ENCODE measurements at places on chromosomes 2 and 18.
A peak's percentile ranks its signal among the peaks of the same experiment; 100 is the strongest.

DNA sequence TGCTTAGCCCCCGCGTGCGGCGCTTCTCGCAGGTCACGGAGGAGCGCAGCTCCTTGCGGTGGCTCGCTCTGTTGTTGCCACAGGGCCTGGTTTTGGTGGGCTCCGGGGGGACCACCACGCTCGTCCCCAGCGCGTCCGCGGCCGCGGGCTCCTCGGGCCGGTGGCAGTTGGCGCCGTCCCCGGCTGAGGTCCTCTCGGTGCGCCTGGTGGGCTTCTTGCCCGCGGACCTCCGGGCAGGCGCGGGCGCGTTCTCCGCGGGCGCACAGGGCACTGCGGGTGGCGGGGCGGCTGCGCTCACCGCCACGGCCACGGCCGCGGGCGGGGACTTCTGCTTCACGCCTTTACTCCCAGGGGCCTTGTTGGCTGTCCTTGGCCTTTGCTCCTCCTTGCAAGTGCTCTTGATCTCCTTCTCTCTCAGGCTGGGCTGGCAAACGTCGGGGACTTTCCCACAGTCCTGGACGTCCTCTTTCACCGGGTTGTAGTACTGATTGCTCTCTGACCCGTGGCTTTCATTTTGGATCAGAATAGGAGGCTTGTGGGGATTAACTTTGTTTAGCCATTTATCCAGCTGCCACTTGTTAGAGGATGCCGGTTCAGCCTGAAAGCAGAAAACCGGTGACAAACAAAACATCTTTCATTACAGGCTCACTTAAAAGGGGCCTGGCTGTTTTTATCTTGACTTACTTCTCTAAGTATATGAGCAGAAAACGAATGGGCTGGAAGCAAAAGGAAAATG lies 104.0 kb upstream of the REV1 start:
- DNase-seq: no peak

- no peak for DNase-seq
These were observed 47.7 kb downstream of the OSBPL6 start for GRCh38 chr2:178241844-178242551.

DNA sequence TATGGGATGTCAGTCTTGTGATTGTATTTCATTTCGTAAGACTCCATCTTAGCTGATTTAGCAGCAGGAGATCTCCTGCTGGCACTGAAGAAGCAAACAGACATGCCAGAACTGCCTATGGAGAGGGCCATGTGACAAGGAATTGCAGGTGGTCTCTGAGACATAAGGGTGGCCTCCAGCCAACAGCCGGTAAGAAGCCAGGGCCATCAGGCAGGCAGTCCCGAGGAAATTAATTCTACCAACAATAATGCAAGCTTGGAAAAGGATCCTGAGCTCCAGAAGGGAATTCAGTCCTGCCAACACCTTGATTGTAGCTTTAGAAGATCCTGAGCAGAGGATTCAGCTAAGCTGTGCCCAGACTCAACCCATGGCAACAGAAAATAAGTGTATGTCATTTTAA lies 87.1 kb upstream of the DNAJC10 start:
- no peak for DNase-seq

DNA sequence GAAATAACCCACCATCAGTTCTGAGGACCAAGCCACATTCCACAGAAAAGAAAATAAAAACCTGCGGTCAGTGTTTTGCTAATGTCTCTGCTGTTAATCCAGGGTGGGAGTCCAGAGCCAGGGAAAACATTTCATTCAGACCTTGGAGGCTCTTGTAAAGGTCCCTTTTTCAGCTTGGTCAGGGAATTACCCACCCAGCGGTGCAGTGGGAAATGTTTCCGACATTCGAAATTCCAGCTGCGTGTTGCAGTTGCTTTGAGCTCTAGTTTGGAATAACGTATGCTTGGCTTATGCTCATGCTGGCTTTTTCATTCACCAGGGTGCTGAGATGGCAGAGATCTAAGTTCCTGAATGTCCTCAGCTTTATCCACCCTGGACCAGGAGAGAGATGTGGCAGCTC lies 219.1 kb downstream of the TRIB2 start:
- DNase-seq: no peak

DNA sequence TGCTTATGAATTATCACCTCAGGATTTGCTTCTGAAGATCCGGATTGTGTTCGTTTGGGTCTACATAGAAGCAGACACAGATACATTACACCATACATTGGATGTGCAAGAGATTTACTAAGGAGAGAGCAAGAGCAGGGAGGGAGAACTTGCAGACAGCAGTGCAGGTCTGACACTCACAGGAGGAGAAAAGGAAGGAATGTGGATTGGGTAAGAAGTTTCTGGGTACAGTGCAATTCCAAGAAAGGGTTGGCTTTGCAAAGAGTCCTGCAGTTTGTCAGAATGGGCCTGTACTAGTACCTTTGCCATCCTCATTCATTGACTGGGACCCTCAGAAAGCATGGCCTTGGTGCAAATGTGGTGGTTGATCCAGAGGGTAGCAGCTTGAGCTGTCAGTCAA lies 4.8 kb upstream of the THOC1 start:
- no peak for DNase-seq

- DNase-seq: no peak
These were observed 76.4 kb downstream of the LIPG start for GRCh38 chr18:49638209-49638785.

GRCh38 chr2:6826081-6826913 lies 39.4 kb downstream of the CMPK2 start:
- peak; percentile 44 for DNase-seq

DNA sequence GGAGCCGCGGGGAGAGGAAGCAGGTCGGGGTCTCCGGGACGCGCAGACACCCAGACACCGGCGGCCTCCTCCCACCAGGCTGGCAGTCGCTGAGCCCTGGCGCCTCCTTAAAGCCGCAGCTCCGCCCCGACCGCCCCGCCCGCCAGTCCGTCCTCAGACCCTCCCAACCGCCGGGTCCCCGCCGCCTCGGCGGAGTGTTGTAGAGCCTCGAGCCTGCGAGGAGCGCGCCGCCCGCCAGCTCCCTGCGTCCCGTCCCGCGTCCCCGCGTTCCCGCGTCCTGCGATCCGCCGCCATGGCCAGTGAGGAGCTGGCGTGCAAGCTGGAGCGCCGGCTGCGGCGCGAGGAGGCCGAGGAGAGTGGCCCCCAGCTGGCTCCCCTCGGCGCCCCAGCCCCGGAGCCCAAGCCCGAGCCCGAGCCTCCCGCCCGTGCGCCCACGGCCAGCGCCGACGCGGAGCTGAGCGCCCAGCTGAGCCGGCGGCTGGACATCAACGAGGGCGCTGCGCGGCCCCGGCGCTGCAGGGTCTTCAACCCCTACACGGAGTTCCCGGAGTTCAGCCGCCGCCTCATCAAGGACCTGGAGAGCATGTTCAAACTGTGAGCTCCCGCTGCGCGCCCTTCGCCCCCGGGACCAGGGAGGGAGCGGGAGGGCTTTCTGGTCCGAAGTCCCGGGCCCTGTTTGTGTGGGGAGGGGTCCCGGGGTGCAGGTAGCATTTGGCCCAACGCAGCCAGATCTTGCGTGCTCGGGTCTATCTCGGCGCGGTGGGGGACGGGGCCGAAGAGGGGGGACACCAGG lies at the start of gene EFHD1:
EFHD1 (plus strand) TSS at position 192 of the 793 bp plus-strand sequence; CDS start at position 293, 101 bp downstream.
- peak; percentile 20 for DNase-seq

DNA sequence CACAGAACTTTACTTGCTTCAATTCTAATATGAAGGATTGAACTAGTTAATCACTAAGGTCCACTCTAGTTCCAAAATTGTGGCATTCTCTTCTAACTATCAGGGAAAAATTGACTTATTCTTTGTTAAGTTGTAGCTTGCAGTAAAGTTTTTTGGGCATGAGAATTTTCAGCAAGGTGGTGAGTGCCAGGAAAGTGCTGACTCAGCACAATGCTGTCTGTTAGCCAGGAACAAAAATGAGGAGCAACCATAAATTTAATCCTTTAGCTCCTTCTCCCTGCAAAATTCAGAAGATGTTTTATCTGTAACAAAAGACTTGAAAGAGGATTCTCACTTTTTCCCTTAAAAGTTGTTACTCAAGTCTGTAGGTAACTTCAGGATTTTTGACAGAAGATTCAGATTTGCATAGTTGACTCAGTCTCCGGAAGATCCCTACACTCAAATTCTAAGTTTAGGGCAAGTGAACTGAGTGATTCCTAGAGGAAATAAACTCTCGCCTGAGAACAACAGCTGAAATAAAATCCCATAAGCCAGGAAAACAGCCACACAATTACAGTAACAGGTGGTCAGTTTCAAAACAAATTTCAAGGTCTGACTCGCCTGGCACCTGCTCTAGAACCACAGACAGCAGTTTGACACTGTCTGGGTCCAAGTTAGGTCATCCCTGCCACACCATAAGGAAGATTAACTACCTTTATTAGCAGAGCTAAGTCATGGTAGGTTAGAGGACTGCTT lies 20.2 kb upstream of the DARS1 start:
- no peak for DNase-seq

DNA sequence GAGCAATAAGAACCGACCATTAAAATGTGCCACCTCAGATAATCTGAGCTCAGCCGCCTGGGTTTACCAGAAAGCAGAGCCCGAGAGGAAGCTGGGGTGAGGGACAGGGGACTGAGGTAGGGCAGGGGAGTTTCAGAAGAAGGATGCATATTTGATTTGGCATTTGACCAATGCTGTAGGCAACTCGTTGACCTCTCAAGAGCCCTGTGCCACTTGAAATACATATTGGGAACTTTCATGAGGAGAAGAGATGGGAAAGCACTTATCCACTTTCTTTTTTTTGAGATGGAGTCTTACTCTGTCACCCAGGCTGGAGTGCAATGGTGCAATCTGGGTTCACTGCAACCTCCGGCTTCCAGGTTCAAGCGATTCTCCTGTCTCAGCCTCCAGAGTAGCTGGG lies 148.4 kb upstream of the SPRED2 start:
- no peak for DNase-seq

DNA sequence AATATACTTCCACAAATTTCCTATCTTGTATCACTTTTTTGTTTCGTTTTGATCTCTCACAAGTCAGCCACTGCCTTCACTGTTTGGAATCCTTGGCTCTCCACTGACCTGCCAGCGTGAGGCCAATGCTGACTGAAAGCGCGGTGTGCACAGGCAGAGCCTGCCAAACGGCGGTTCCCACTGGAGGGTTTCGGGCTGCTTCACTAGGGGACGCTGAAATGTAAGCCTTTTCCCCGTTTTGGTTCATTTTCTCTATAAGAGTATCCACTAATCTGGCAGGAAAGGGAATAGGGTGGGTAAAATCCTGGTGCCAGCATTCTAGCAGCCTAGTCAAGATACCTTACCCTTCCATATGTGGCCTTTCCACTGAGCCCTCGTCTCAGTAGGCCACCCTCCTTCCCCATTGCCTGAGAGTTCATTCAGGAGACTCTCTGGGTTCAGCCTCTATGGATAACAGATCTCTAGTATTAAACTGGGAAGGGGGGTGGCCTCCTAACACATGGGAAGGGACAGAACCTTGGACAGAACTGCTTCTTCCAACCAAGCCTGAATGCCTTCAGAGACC lies 91.5 kb downstream of the DYM start:
- DNase-seq: no peak

DNA sequence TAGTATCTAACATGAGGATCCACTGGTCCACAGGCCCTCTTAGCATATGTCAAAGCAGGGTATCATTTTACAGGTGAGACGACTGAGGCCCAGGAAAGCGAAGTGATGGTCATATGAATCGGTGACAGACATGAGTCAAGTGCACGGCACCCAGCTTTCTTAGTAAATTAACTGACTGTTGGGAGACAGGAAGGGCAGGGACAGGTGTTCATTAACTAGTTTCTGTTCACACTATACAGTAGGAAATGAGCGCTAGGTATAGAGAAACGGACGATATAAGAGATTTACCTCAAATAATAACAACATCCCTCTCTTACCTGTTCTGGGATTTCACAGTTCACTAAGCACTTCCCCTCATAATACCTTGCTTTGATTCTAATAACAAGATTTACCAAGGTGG lies 1.7 kb upstream of the SMARCAL1 start:
- no peak for DNase-seq

- peak; percentile 47 for DNase-seq
These were observed at the start of gene FAM161A for GRCh38 chr2:61853847-61854563. TSS of gene FAM161A (minus strand) at chr2:61854060. CDS start at chr2:61854041, 19 bp downstream.

DNA sequence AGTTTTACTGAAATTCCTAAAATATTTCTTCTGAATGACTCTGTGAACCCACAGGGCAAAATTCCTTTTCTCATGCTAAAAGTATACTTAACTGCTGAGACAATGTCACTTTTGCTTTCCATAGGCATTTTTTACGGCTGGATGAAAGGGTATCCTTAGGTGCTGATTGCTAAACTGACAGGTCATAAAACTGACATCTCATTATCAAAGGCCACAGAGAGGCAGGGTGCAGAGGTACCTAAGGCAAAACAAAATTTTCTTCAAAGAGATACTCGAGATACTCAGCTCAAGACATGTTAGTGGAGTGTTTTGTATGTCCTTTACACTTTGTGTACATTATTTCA lies 62.0 kb upstream of the WDR75 start:
- DNase-seq: no peak

- DNase-seq: no peak
These were observed 82.2 kb downstream of the ASAP2 start for GRCh38 chr2:9288681-9289338.

GRCh38 chr18:41457765-41458326 lies 497.2 kb upstream of the PIK3C3 start:
- DNase-seq: no peak

GRCh38 chr2:168434146-168434545 lies 21.9 kb upstream of the CERS6 start:
- no peak for DNase-seq

- no peak for DNase-seq
These were observed at the start of gene L3MBTL4 for GRCh38 chr18:6414723-6415417. TSS of gene L3MBTL4 (minus strand) at chr18:6414911. CDS start at chr18:6311625, 103,286 bp downstream.

DNA sequence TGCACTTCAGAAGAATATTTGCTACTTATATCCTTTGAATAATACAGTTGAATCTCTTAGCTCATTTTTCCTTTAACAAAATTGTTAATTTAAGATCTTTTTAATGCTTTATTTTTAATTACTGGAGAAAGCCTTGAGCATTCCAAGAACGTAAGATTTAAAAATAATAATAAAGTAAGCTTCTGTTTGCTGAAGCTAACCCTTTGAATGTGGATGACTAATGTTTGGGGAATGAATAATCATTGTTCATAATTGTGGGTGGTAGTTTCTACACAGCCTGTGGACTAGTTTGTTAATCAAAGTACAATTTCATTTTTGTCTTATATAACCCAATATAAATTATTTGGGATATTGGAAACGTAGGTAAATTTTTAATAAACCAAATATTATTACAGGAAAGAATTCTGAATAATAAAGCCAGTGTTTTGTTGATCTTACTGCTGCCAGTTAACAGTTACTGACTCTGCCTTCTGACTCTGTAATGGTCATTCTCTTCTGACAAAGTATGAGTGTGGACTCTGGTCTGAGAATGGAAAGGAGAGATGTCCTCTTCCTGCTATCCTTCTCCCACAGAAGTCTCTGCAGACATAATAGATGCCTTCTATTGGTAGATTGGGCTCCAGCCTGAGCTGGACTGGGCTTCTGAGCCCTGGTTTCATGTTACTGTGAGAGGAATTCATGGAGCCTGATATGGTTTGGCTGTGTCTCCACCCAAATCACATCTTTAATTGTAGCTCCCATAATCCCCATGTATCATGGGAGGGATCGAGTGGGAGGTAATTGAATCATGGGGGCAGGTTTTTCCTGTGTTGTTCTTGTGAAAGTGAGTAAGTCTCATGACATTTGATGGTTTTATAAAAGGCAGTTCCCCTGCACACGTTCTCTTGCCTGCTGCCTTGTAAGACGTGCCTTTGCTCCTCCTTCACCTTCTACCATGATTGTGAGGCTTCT lies 292.7 kb upstream of the SLC39A10 start:
- DNase-seq: no peak

- no peak for DNase-seq
These were observed 5.6 kb downstream of the HS1BP3 start for GRCh38 chr2:20645301-20645701.

Measured in stimulated activated CD4-positive, alpha-beta T cell treated with anti-CD3 and anti-CD28 coated beads, Interleukin-1b, Interleukin-23, amount 100 ng/mL, for 4 hours (primary cell).